ENCODE measurements at places on chromosomes 6 and 20.

- DNase-seq: no peak
These were observed 318.5 kb downstream of the QKI start for GRCh38 chr6:163733061-163733460.

- no peak for DNase-seq
These were observed 48.9 kb downstream of the DEK start for GRCh38 chr6:18215436-18215835.

GRCh38 chr6:139133262-139134063 is 1.4 kb upstream of the HECA start:
- DNase-seq: no peak

DNA sequence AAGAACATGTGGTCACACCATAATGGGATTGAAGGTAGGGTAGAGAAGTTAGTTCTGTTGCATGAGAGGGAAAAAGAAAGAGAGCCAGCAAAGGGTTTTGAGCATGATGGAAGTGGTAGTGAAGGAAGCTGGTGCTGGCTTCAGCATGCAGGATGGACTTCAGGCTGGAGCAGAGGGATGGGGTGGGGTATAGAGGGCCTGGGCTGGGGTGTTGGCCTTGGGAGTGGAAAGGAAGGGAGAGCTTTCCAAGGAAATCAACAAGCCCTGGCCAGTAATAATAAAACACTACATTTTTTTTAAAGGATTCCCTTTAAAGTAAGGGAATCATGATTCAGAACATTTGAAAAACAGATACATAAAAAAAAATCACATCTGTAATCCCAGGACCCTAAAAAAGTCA is 61.2 kb downstream of the LAMA4 start:
- no peak for DNase-seq

DNA sequence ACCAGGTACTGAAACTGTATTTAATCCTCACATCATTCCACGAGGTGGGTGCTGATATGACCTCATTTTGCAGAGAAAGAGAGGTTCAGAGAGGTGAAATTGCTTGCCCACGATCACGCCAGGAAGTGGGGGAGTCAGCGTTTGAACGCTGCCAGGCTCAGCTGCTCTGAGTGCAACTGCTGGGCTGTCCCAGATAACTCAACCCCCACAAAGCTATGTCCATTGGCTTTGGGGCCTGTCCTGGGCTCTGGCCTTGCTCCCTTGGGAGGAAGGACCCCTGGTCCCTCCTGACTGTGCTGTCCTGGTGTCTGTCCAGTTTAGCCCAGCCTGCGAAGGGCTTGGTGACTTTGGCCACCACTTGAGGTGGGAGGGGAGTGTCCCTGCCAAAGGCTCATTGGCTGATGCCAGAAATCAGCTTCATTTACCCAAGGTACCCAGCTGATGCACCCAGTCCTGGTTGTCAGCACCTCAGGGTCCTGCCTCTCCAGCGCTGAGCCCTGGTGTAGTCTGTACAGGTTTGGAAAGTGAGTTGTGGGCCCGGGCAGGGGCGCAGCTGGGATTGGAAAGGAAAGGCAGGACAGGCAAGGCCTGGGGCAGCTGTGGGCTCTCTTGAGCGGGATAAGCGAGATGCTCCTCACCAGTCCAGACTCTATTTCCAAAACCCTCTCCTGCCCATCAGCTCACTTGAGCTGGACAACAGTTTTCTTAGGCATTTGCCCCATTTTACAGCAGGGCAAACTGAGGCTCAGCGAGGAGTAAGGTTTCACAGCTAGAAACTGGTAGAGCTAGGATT is 38.5 kb downstream of the SUN5 start:
- peak; percentile 9 for DNase-seq

GRCh38 chr6:56387621-56388414 is 140.4 kb upstream of the COL21A1 start:
- no peak for DNase-seq

- no peak for DNase-seq
These were observed 152.2 kb upstream of the SOX4 start for GRCh38 chr6:21441386-21441785.

GRCh38 chr6:108594640-108595039 is 33.9 kb downstream of the FOXO3 start:
- DNase-seq: no peak

DNA sequence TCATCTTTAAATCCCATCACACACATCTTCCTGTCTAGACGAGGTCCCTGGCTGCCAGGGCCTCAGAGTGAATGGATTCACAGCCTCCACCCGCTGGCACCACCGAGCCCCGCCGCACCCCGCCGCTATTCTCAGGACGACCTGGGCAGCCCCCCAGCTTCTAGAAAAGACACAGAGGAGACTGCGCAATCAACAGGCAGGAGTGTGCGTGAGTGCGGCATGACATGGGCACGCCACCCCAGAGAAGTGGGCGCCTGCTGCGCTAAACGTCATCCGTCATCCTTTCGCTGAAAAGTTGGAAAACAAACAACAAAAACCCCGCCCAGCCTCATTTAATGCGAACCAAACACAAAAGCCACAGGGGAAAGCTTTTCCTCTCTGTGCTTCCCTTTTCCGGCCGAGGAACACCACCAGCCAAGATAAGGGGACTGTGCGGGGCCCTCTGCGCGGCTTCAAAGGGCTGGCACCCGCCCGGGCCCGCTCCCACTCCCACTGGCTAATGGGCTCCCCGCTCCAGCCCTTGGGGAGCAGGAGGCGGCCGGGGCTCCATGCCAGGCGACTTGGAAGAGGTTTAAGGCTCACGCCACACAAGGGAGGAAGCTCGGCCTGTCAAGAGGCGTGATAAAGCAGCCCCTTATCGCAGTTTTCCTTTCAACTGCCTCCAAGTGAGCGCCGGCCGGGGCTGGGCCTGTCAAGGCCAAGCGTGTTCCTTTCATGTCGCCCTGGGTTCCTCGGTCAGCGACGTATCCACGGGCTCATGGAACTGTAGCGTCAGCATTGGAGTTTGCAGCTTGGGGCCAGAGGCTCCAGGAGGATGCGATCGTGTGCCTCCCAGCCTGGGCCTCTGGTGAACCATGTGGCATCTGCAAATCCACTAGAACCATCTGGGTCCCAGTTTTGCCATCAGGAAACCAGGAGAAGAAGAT is 50.1 kb downstream of the NFATC2 start:
- no peak for DNase-seq

- no peak for DNase-seq
These were observed 19.0 kb downstream of the NTSR1 start for GRCh38 chr20:62727584-62728027.

- DNase-seq: no peak
These were observed 227.0 kb upstream of the CST7 start for GRCh38 chr20:24721891-24722568.

- DNase-seq: no peak
These were observed 527.8 kb upstream of the RNF217 start for GRCh38 chr6:124434421-124434820.

All from GM10248 (cell line).